ENCODE measurements at places on chromosomes 13 and 19.

- no peak for DNase-seq
Observed at GRCh38 chr13:40329781-40330485, 336.5 kb downstream of the FOXO1 start.

DNA sequence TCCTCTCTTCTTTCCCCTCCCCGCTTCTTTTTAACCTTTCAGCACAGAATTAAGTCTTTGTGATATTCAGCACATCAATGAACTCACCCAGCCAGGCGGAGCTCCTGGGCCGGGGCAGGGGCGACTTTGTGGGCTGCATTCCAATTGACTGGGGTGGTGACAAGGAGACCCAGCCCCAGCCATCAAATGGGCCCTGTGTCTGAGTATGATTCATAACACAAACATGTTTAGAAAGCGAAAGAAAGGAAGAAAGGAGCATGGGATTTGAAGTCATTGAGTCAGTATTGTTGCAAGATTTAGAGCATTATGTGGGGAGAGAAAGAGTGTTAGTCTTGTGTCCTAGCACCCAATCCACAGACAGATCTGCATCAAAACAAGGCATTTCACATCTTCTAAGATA, 185.3 kb downstream of the LHFPL6 start:
- DNase-seq, result no peak

DNA sequence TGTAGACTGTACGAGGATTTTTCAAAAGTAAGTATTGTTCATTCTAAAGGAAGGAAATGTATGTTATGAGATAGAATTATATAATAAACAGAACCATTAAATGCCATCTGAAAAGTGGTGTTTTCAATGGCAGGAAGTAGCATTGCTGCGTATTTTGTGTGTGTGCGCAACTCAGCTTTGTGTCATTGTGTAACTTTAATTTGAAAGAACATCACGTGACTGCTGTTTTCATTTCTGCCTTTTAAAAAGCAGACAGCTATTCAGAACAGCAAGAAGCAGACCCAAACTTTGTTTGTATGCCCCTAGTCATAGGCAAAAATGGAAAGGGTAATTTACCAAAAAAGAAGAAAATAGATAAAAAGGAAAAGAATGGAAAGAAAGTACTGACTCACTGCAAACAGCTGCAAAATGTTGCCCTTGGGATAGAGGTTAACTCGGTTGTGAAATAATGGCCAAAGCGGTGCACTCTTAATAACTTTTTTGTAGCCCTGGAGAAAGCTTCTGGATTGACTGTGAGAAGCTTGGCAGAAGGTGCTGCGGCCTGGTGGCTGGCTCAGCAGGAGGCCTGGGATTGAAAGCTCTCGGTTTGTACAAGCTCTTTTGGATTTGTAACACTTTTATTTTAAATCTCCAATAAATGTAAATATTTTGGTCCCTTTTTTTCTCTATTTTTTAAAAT, 97.3 kb downstream of the GGACT start:
- no peak for DNase-seq

DNA sequence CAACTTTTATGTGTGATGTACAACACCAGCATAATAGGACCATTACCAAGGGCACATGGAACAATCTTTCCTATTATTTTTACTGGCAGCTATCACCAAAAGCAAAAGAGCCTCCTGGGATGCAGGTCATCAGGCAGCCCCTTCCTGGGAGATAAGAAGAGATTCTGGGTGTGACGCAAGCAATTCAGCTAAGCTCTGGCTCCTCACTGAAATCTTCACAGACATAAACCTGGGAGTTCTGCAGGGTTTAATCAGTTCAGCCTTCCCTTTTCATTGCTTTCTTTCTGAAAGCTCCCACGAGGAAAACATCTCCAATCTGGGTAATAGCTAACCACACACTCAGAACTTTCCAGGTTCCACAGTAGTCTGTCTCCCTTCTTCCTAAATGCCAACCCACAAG, 341.1 kb downstream of the ENOX1 start:
- no peak for DNase-seq

GRCh38 chr13:99417201-99418102, 83.8 kb upstream of the TM9SF2 start:
- no peak for DNase-seq

DNA sequence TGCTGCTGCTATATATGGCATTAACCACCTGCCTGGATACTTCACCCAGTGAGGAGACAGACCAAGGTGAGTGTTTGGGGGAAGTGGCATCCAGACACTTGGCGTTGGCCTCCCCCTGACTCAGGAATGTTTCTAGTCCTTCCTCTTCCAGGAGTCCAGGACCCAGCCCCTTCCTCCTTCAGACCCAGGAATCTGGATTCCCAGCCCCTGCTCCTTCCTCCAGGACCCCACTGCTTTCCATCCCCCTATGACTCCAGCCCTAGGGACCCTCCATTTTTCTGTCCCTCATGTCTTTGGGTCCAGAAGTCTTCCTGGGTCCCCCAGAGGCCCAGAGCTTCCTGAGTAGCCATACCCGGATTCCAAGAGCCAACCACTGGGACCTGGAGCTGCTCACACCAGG, 2.1 kb downstream of the PRRG2 start:
- no peak for DNase-seq

- DNase-seq, result peak; percentile 91
Observed at GRCh38 chr19:9309974-9310446, 372 bp upstream of the ZNF699 start.

DNA sequence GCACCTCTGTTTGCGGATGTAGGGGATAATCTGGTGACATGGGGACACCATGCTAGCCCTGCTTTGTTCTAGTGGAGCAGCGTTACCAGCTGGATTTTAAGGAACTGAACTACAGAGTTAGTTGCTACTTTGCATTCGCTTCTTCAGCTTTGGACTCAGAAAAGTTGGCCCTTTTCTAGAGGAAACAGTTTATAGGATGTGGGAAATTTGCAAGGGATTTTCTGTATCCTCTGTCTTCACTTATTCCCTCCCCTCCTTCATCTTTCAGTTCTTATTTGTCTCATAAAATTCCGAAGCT, 2.1 kb downstream of the GATAD2A start:
- DNase-seq, result no peak

DNA sequence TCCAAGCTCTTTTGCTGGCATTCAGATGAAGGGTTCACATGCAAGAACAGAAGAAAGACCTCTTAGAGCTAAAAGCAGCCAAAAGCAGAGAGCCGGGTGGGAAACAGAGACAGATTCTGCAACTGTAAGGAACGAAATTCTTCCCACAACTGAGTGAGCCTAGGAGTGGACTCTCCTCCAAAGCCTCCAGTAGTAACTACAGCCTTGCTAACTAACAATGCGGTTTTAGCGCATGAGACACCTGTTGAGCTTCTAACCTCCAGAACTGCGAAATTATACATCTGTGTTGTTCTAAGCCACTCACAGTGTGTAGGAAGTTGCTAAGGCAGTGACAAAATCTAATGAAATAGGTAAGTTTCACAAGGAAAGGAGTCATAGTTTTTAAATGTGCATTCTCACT, 98.1 kb upstream of the SLITRK1 start:
- no peak for DNase-seq

DNA sequence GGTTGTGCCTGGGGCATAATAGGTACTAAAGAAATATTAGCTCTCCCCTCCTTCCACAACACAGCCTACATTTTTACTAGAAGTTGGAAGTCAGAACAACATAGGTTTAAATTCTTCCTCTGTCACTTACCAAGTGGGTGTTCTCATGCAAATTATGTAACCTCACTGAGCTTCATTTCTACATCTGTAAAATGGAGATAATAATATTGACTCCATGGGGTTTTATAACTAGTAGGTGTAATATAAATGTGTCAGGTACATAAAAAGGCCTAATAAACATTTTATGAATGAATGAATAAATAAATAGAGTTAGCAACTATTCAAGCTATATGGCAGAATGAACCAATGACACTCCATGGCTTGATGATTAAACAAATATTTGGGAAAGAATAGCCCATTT, 27.1 kb upstream of the SERP2 start:
- DNase-seq, result no peak

DNA sequence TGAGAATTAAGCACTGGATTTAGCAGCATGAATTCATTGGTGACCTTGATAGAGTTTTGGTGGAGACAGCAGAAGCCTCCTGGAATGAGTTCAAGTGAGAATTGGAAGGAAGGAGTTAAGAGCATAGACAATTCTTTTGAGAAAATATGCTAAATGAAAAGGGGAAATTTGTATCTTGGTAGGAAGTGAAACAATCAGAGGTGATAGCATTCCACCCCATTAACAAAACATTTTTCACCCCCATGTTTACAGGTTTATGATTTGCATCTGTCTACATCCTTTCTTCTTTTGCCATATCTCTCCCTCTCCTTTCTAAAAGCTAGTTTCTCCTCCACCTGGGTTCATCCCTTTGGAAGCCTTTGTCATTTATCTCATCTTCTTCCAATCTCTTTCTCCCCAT, 27.5 kb downstream of the LNX2 start:
- no peak for DNase-seq

DNA sequence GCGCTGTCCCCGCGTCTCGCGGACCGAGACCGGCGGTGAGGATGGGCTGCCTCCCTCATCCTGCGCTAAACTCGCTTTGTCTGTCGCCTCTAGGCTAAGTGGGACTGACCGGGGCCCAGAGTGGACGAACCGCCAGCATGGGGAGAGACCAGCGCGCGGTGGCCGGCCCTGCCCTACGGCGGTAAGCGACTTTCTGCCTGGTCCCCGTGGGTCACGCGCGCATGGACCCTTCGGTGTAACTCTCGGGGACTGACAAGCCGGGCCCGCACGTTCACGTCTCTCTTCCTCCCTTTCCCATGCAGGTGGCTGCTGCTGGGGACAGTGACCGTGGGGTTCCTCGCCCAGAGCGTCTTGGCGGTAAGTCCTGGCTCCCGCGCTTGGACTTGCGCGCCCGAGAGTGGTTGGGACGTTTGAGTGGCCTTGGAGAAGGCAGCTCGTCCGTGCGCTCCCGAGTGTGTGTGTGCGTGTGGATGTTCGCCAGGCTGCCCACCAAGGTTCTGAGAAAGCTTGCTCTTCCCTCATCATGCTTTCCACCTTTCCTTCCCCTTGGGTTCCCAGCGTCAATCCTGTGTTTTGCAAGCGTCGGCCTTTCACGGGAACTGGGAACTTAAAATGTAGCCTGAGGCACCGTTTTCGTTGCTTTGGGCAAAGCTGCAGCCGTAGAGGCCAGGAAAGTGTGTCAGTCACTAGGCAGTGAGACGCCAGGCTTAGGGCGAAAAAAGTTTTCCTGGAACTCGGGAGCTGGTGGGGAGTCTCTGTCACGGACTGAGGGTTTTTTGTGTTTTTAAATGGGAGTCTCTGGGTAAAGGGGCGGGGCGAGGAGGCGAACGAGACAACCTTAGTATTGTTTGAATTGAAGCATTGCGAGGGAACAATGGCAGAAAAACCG, 927 bp downstream of the COL4A2 start:
- DNase-seq, result peak; percentile 60

GRCh38 chr13:103351035-103351828, 285.0 kb upstream of the SLC10A2 start:
- no peak for DNase-seq

DNA sequence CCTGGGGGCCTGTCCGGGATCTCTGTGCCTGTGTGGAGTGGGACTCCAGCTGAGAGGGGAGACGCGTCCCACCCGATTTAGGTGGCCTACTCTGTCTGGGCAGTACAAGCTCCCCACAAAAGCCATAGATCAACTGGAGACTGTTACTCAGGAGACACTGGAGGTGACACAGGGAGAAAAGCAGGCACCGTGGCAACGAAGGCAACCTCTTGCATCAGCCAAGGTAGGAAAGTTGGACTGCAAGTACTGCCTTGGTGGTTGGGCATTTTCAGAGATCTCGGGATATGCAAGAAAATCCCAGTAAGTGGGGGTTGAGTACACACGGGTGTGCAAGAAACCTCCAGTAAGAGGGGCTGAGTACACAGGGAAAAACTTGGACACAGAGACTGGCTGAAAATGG, 1060.0 kb upstream of the MIR17HG start:
- no peak for DNase-seq

GRCh38 chr19:3094601-3095440, 659 bp downstream of the GNA11 start:
- DNase-seq, result no peak

- no peak for DNase-seq
Observed at GRCh38 chr19:38759590-38760003, 13.7 kb downstream of the LGALS7 start.

Measured in NCI-H526 (cell line).